ENCODE measurements at places on chromosomes 13 and 19.

DNA sequence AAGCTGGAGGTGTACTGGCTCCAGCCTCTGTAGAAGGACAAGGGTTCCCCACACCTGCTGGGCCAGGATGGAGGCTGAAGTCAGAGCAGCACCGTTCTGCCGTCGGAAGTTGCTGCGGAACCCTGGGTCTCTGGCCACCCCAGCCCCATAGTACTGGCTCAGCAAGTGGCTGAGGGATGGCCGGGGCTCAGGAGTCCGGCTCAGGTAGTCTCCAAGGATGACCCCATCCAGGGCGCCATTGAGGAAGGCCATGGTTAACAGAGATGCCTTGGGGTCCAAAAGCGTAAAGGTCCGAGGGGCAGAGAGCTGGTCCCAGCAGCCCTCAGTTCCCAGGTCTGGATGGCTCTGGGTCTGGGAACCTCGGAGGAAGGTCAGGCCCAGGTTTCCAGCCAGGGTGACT lies 3.7 kb downstream of the PGLYRP2 start:
- DNase-seq: no peak

DNA sequence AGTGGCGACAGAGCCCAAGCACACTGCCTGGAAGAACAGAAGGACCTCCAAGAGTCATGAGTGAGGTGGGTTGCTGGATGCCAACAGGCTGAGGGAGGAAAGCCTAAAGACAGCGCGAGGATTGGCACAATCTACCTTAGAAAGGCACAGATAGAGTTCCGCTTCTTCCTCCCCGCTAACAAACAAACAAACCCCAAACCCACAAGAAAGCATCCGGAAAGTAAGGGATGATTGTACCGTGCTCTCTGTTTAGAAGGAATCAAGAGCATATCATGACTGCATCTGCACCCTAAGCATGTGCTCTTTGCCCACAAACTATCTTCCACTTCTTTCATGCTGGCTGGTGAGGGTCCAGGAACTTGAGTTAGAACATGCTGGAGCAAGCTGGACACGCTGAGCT lies 233.0 kb upstream of the KLF12 start:
- no peak for DNase-seq

- no peak for DNase-seq
Measured at GRCh38 chr19:8413629-8413995, 507 bp downstream of the MARCHF2 start.

DNA sequence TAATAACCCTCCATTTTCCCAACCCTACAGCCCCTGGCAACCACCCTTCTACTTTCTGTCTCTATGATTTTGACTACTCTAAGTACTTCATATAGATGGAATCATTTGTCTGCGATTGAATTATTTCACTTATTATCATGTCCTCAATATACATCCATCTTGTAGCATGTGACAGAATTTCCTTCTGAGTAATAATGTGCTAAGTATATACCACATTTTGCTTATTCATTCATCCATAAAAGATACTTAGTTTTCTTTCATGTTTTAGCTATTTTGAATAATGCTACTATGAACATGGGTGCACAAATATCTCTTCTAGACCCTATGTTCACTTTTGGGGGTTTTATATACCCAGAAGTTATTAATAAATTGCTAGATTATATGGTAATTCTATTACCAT lies 17.4 kb upstream of the NDFIP2 start:
- no peak for DNase-seq

- no peak for DNase-seq
Measured at GRCh38 chr19:18905058-18905456, 9.1 kb upstream of the CERS1 start.

DNA sequence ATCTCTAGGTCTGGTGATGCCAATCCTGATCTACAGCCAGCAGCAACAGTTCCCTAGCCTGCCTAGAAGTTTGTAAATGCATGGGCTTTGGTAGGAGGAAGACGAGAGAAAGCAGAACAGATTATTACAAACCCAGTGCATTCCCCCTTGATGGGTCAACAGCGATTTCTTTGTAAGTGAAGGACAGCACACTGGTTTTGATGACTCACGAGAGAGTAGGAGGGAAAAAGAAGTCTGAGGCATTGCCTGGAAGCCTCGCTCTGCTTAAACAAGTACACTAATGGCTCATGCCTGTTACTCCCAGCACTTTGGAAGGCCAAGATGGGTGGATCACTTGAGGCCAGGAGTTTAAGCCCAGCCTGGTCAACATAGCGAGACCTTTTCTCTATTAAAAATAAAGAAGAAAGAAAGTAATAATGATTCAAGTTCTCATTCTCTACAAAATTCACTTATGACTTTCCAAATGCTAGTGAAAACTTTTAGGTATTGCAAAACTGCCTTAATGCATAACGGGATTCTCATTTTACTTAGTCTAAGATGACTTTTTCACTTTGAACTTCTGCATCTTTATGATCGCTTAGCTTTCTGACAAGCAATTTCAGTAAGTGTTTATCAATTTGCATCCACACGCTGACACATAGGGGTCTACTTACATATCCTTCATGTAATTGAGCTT lies 47.7 kb upstream of the USPL1 start:
- no peak for DNase-seq

GRCh38 chr19:55635334-55635717 lies 5.5 kb upstream of the ZNF580 start:
- DNase-seq: no peak

DNA sequence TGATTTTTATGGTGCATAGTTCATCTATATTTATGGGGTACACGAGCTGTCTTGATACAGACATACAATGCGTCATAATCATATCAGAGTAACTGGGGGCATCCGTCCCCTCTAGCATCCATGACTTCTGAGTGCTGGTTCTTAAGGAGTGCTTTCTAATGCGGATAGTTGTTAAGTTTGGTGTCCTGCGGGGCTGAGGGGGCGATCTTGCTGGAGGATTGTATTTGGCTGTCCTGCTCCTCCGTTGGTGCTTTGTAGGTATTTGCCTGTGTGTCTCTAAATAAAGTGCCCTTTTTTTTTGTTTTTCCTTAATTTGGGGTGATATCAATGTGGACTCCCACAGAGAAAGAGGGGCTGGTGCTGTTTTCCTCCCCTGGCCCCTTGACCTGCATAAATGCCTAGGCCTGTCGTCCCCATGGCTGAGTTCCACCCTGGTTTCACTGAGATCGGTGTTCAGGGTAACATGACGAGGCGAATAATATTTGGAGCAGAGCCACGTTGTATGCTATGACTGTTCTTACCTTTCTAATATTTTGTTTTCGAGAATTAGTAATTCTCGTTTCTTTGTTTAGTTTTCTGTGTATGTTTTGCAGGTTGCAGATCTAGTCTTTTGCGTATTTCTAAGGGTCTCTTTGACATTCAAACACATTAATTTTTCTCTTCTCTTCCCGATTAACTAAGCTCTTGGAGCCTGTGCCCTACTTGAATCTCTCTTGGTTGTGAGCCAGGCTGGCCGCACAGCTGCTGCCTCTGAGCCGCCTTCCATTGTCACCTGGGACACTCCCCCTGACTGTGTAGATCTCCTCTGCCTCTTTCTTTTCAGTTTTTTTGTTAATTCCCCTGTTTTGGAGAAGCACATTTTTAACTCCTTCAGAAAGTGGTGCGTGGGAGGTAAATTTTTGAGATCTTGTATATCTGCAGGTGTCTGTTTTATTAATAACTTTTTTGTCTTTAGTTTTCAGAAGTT lies 100.3 kb downstream of the ARHGEF7 start:
- no peak for DNase-seq

GRCh38 chr19:14477418-14478112 lies 2.4 kb upstream of the PTGER1 start:
- no peak for DNase-seq

- DNase-seq: no peak
Measured at GRCh38 chr19:55092423-55093318, 17.0 kb downstream of the EPS8L1 start.

GRCh38 chr13:23468811-23469210 lies 35.3 kb upstream of the SACS start:
- no peak for DNase-seq

DNA sequence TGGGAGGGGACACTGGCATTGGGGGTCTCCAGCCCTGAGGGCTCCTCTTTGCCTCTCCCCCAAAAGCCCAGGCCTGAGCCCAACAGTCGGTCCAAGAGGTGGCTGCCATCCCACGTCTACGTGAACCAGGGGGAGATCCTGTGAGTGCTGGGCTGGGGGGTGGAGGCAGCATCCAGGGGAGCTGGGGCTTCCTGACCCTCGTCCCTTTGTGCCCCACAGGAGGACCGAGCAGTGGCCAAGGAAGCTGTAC lies 6.8 kb downstream of the PTOV1 start:
- no peak for DNase-seq

- no peak for DNase-seq
Measured at GRCh38 chr19:32339988-32340874, 5.2 kb upstream of the ZNF507 start.

DNA sequence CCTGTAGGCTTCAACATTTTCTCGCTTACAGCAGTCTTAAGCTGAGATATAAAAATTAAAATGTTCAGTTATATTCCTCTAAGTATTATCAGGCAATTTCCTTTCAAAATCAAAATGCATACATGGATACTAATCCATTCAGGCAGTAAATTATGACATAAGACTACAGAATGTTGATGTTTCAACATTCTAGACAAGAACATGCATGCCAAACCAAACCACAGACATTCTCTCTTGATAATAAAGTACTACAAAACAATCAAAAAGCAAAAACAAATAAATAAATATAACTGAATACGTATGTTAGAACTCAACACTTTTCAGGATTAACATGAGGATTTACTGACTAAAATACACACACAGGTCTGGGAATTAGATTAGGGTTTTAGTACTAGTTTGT lies 7.7 kb downstream of the DIS3 start:
- DNase-seq: no peak

DNA sequence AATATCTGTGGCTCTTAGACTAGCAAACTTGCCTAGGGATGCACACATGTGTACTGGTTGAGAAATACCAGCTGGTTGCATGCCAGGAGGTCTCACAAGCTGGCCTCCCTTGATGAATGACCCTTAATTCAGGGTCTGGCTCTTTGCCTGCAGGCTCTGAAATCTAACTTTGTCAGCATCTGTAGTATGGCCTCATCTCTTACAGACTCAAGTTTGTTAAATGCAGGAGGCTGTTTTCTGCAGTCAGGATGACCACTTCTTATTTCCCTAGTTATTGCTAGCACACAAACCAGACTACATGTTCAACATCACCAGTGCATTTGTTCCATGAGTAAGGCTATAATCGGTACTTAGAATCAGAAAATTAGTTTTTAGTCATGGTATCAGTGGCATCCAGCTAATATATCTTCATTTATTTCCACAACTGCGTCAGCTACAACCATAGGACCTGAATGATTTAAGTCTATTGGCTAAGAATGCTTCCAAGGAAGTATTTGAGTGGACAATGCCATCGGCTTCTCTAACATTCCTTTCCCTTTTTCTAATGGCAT lies 23.3 kb upstream of the POSTN start:
- DNase-seq: no peak

DNA sequence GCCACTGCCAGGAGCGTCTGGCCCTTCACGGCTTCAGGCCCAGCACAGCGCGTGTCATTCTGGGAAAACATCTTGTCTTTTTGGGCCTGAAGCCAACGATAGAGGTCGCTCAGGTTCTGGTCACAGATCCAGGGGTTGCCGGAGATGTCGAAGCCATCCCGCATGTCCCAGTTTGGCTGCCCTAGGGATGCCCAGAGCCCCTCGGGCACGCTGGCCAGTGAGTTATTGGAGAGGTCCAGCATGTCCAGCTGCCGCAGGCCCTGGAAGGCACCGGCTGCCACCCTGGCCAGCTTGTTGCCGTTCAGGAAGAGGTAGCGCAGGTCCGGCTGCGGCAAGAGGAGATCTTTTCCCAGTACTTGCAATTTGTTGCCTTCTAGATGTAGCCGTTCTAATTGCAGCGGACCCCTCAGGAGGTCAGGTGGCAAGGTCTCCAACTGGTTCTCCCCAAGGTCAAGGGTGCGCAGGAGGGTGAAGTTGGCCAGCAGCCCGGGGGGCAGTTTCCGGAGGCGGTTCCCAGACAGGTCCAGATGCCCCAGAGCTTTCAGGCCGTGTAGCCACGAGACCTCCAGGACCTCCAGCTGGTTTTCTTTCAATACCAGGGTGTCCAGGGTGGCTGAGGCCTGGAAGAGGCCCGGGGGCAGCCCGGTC lies 1.8 kb downstream of the LRG1 start:
- no peak for DNase-seq

DNA sequence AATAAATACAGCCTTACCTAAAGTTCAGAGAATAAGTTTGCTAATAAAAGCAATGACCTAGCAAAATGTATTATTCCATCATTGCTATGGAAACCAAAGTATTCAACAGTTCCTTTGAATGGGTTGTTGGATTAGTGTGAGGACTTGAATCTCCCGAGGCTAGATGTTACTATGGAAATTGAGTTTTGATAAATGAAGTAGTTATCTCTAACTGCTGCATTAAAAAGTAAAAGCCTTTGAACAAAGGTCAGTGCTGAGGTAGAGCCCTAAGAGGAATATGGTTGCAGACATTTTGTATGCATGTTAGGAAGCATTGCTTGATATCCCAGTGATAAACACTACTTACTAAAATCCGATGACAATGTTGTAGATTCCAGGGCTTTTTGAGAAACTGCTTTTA lies 6.2 kb downstream of the KLF5 start:
- DNase-seq: no peak

DNA sequence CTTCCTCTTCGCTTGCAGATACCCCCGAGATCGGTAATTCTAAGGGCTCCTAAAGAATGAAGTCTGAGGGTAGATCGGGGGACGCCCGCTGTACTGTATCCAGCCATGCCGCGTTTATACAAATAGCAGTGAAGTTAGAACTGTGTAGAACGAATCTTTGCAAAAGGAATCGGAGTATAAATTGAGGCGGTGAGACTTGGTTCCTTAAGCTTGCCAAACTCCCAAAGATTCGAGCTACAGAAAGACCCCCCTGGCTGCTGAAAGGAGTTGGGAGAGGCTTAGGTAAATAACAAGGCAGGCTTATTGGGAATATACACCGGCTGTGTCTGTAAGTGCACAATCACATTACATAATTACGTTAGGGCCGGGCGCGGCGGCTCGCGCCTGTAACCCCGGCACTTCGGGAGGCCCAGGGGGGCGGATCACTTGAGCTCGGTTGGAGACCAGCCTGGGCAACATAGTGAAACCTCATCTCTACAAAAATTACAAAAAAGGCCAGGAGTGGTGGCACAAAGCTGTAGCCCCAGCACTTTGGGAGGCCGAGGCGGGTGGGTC lies 12.2 kb downstream of the TMEM160 start:
- DNase-seq: no peak

- DNase-seq: no peak
Measured at GRCh38 chr13:106232681-106233080, 302.8 kb downstream of the EFNB2 start.

DNA sequence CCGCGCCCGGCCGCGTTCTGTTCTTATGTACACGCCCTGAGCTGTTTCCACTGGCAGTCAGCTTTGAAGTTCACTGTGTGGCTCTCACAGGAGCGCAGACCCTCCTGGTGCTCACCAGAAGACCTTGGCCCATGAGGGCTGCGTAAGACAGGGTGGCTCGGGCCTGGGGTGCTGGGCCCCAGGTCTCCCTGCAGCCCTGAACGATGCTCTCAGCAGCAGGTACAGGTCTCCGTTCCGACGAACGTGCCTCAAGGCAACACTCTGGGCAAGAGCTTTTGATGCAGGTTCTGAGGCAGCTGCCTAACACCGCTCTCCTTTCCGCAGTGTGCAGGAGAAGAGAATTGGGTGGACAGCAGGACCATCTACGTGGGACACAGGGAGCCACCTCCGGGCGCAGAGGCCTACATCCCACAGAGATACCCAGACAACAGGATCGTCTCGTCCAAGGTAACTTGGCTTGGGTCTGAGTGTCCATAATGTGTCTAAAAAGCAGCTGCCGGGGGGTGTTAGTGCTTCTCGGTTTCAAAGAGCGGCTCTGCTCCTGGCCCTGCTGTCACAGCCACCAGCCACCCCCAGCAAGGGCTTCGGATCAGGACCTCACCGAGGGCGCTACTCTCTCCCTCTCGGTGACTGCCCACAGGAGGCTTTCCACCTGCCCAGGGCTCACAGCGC lies 95.1 kb downstream of the ATP11A start:
- no peak for DNase-seq
